Kasumi-1 (cell line): ENCODE measurements at places on chromosomes 7 and 10.

DNA sequence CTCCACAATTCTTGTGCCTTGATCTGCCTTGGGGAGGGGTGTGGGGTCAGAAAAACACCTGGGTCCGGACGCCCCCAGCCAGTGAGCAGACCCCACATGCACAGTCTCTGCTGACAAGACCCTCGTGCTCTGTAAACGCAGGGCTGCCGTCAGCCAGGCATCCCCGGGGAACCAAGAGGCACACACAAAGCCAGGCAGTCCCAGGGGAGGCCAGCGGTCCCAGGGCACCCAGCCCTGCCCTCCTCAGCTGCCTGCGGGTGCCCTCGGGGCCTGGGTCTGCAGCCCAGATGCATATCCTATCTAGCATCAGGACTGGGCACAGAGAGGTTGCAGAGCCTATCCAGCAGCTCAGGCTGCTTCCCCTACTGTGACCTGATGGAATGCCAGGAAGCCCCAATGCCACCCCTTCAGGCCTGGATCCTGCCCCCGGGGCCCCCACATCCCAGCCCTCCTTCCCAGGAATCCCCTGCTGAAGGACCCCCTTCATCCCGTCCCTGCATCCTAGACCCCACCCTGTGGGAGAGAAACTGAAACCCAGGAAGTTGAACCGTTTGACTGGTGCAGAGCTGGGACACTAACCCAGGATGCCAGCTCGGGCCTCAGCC, 92.4 kb downstream of the MICALL2 start:
- no peak for DNase-seq

GRCh38 chr10:89074120-89074519, 83.5 kb downstream of the FAS start:
- no peak for DNase-seq

DNA sequence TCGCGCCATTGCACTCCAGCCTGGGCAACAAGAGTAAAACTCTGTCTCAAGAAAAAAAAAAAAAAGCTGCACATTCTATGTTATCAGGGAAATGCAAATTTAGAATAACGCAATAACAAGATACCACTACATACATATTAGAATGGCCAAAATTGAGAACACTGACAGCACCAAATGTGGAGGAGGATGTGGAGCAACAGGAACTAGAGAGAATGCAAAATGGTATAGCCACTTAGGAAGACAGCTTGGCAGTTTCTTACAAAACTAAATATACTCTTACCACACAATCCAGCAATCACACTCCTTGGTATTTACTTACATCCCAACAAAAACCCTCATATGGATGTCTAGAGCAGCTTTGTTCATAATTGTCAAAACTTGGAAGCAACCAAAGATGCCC, 76.8 kb downstream of the ALOX5 start:
- DNase-seq, result peak; percentile 24

DNA sequence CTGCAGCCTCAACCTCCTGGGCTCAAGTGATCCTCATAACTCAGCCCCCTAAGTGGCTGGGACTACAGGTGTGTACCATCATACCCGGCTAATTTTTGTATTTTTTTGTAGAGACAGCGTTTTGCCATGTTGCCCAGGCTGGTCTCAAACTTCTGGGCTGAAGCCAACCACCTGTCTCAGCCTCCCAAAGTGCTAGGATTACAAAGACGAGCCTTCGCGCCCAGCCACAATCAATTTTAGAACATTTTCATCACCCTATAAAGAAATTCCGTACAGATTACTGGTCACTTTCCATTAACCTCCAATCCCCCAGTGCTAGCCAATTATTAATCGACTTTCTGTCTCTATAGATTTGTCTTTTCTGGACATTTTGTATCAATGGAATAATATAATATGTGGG, 32.3 kb upstream of the PALS2 start:
- no peak for DNase-seq

- no peak for DNase-seq
Observed at GRCh38 chr10:1573334-1573969, 163.9 kb downstream of the ADARB2 start.

DNA sequence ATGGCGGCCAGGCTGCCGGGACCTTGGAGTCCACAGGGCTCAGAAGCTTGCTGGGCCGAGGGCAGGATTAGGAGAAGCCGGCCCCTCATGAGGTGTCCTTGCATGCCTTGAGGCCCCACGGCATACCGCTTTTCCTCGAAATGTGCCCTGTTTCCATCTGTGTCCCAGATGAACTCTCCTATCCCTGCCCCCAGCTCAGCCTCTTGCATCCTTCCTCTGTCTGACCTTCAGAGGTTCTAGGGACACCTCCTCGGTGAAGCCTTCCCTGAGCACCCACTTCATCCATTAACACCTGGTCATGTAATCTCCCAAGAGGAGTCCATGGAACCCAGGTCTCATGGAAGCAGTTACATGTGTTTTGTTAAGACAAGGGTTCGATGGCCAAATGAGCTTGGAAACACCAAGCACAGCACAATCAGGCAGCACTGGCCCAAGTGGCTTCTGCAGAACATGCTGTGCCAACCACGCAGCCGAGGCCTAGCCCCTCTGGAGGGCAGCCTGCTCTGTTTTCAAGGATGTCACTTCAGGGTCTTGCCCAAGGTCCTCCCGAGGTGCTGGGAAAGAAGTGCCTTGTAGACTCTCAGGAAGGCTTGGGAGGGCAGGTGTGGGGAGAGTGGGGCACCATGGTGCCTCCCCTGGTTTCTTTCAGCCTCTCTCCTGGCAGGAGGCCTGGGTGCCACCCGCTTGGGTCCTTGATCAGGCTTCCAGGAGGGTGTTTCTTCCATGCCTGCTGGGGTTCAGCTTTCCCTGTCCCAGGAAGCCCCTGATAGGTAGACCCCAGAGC, 124.3 kb downstream of the NEURL1 start:
- no peak for DNase-seq

DNA sequence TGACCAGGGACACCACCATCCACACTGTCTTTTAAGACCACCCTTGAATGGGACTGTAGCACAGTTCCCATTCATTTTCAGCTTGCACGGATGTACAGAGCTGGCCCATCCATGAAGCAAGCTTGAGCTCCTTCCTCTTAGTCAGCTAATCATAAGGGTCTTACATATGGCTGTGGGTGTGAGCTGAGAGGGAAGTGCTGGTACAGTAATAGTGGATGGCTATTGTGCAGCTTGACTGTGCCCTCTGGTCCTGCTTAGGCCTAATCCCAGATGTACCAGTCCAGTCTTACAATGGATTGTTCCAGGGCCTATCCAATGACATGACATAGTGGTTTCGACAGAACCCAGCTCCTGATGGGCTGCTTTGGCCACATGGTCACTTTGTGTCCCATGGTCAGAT, 96.9 kb upstream of the ZNF438 start:
- DNase-seq, result no peak

DNA sequence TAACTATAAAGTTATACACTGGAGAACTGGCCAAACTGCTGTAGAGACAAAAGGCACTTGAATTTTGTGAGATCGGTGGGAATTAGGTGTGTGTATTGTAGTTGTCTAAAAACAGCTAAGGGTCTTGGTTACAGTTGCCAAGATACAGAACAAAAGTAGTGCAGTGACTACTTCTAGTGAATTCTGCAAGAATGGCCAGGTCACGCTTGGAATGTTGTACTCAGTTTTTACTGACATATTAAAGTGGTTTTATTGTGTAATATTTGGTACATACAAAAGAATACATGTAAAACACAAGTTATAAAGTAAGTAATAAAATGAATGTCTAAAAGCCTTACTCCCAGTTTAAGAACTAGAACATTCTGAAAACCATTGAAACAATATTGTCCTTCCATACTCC, 42.4 kb downstream of the PRPF18 start:
- no peak for DNase-seq

DNA sequence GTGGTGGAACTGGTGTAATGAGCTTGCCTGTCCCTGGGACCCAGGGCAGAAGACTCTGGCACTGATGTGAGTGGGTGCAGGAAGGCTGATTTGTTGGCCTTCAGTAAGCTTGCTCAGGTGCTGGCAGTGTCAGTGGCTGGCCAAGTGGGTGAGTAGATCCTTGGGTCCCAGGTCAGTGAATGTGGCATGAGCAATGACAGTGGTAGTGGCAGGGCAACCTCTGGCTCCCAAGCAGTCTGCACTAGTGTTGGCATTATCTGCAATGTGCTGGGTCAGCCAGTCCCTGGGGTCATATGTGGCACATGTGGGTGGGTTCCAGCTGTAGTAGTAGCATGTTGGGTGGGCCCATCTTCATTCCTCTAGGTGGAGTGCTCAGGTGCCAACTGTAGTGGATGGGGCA, 640.9 kb upstream of the GRM3 start:
- no peak for DNase-seq

DNA sequence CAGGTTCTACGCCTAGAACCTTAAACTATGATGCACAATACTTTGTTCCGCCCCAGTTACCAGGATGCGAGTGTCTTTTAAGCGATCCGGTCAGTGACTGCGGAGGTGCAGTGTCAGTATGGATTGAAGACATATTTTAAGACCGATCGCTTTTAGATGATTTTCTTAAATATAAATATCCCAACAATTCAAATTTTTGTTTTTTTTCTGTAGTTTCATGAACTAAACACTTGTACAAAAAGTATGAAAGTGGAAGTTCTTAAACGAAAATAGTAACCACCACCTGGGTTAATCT, 835 bp downstream of the COMMD3 start:
- DNase-seq, result no peak

DNA sequence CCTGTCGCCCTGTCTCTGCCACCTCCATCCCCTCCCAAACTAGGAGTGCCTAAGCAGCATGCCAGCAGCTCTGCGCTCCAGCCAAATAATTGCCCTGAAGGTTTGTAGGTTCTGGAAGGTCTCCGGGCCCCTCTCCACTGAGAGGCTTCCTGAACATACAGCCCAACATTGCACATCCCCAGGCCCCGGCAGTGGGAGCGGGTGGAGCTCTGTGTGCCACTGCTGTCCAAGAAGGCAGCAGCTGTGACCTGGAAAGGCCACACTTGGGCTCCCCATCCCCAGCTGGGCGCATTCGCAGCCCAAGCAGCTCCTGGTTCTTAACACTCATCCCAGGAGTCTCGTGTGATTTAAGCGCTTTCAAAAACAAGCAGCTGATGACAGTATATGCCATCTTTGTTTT, 95.7 kb downstream of the COL13A1 start:
- no peak for DNase-seq

DNA sequence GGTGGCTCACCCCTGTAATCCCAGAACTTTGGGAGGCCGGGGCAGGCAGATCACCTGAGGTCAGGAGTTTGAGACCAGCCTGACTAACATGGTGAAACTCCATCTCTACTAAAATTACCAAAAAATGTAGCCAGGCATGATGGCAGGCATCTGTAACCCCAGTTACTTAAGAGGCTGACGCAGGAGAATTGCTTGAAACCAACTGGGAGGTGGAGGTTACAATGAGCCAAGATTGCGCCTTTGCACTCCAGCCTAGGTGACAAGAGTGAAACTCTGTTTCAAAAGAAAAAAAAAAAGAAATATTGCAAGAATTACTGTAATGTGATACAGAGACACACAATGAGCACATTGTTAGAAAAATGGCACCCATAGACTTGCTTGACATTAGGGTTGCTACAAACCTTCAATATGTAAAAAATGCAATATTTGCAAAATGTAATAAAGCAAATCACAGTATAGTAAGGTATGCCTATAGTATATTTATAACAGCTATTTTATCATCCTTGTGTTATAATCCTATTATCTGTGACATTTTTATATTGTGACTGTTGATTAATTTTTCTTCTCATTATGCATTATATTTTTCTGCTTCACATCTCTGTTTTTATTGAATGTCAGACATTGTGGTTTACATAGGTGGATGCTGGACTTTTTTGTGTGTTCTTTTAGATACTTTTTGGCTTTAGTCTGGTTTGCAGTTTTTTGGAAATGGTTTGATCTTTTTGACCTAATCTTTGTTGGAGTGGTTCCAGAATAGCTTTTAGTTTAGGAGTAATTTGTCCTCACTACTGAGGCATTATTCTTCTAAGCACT, 55.4 kb upstream of the HELLS start:
- DNase-seq, result no peak

- DNase-seq, result no peak
Observed at GRCh38 chr10:106866244-106866845, 298.2 kb downstream of the SORCS1 start.

- no peak for DNase-seq
Observed at GRCh38 chr7:50331564-50332208, 27.2 kb downstream of the IKZF1 start.

- DNase-seq, result no peak
Observed at GRCh38 chr7:38893061-38893460, 15.9 kb downstream of the VPS41 start.

DNA sequence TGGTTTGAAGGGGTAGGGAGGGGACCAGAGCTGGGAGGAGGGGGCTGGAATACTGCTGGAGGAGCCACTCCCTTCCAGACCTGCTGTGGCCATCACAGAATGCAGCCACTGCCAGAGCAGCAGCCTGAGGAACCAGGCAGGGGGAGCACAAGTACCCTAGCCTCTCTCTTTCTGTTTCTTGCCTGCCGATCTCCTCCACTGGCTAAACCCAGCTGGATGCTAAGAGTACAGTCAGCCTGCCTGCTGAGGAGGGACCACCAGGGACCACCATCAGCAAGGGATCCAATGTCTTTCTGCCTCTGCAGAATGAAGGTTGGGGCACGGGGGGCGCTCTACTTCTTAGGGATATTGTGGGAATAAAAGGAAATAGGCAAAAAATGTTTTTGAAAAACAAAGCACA, 4.7 kb downstream of the BLVRA start:
- DNase-seq, result no peak

DNA sequence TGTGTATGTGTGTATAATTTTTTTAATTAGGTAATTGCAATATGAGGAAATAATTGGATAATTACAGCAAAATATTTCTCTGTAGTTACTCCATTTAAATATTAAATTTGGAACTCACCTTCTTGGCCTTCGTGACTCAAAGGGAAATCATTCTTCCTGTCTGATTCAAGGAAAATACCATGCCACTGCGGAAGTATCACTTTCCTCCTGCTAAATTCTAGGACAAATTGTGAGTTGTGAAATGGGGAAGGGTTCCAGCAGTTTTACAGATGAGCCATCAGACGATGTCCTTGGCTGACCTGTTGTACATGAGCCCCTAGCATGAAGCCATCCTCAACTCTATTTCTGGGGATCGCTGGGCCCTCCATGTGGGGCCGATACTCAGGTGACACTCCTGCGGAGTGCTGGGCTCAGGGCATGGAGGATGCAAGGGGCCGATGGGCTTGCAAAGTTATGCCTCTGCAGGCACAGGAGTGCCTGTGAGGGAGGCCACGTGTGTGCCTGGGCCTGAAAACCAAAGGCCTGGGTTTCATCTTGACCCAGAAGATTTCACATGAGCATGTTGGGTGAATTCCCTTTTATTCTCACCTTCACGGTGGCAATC, 179.6 kb upstream of the TCERG1L start:
- DNase-seq, result no peak

DNA sequence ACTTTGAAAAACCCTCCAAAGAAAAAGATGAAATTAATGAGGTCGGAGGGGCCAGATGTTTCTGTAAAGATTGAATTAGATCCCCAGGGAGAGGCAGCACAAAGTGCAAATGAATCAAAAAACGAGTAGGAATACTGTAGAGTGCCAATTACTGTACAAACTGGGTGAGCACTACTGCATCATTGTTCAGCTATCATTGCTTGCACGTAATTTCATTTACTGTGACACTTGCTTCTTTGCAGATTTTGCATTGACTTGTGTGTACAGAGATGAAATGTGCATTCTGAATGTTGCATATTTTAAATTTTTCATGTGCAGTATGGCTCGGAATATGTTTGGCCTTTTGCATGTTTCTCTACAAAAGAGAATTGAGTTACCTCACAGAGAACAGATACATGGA, 123.7 kb downstream of the LCOR start:
- no peak for DNase-seq

GRCh38 chr10:86400705-86401587, 34.4 kb upstream of the GRID1 start:
- DNase-seq, result no peak
